ENCODE measurements at places on chromosomes 16 and 17. TPM values are rescaled to one million over a fixed set of nuclear protein-coding genes. Genes with fewer than 3 reads are reported as not detected.

HS3ST2 gene
- total RNA-seq, result 0.58 TPM

TTYH2 gene
- 17.9 TPM for total RNA-seq

C16orf82 gene
- not detected for total RNA-seq

PLK1 gene
- 0.58 TPM for total RNA-seq

TMEM101 gene
- total RNA-seq, result 10.7 TPM

SLC35G6 gene
- total RNA-seq, result not detected

KIF19 gene
- 0.58 TPM for total RNA-seq

TMC5 gene
- 7.2 TPM for total RNA-seq

FAM171A2 gene
- total RNA-seq, result not detected

GRCh38 chr17:80101011-80101945 is at the start of gene GAA:
TSS of gene GAA (plus strand) at chr17:80101581. CDS start at chr17:80104587, 3,006 bp downstream.
- DNase-seq, result peak; percentile 87
- peak within 1 kb of the TSS; percentile 78 for H3K27ac ChIP-seq
- peak within 1 kb of the TSS; percentile 71 for H3K4me3 ChIP-seq
- H3K27me3 ChIP-seq, result no peaks in the 10 kb centered on the region
- peaks cover 19% of the 10 kb centered on the region for H3K4me1 ChIP-seq

- no peak overlapping the region for H3K27ac ChIP-seq
- H3K36me3 ChIP-seq, result no peaks in the 10 kb centered on the region
- no peak overlapping the region for H3K4me3 ChIP-seq
- H3K4me1 ChIP-seq, result peaks cover 27% of the 10 kb centered on the region
- peak; percentile 39 for DNase-seq
These were observed 1.7 kb downstream of the RPRML start for GRCh38 chr17:46977348-46977747.

GRCh38 chr16:11985250-11985649 is 8.7 kb downstream of the SNX29 start:
- DNase-seq, result no peak
- no peaks in the 10 kb centered on the region for H3K27me3 ChIP-seq
- no peak overlapping the region for H3K27ac ChIP-seq
- H3K4me1 ChIP-seq, result no peaks in the 10 kb centered on the region
- H3K4me3 ChIP-seq, result no peak overlapping the region

DNA sequence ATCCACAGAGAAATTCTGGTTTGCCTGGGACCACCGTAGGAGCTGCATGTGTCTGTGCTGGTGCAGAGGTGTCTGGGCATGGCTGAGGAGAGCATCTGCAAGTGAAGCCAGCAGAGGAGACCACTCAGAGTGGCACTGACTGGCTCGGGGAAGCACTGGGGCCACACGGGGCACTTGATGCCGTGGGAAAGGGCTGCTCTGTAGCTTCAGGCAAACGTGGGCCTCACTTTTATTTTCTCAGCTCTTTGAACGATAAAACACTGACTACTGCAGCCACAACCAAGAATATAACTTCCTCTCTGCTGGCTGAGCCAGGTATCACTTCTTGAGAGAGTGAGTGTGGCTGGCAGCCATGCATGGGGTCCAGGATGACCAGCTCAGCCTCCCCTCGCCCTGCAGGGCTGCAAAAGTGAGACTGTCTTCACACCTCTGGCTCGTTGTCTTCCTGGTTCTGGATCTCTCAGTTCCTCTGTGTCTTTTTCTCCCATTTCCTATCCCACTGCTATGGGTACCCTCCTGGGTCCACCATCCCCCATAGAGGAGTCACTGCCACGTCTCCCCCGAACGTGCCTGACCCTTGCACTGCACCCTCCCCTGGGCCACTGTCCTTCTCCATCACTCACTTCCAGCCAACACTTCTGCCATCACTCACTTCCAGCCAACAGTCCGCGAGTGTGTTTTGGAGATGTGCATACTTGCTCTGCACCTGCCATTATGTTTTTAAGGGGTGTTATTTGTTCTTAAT is 201.4 kb upstream of the CHMP6 start:
- no peaks in the 10 kb centered on the region for H3K36me3 ChIP-seq
- DNase-seq, result no peak
- H3K27me3 ChIP-seq, result no peaks in the 10 kb centered on the region
- peaks cover 37% of the 10 kb centered on the region for H3K4me1 ChIP-seq

- peaks cover 38% of the 10 kb centered on the region for H3K4me1 ChIP-seq
- H3K36me3 ChIP-seq, result no peaks in the 10 kb centered on the region
- H3K27me3 ChIP-seq, result peaks cover 42% of the 10 kb centered on the region
- peak; percentile 69 for DNase-seq
- no peak overlapping the region for H3K4me3 ChIP-seq
These were observed 5.2 kb downstream of the CACNA1G start for GRCh38 chr17:50565402-50566350.

GRCh38 chr17:81545160-81545949 is 6.8 kb downstream of the FAAP100 start:
- DNase-seq, result no peak
- no peaks in the 10 kb centered on the region for H3K27me3 ChIP-seq
- no peak overlapping the region for H3K4me3 ChIP-seq
- H3K4me1 ChIP-seq, result no peaks in the 10 kb centered on the region
- no peak overlapping the region for H3K27ac ChIP-seq

DNA sequence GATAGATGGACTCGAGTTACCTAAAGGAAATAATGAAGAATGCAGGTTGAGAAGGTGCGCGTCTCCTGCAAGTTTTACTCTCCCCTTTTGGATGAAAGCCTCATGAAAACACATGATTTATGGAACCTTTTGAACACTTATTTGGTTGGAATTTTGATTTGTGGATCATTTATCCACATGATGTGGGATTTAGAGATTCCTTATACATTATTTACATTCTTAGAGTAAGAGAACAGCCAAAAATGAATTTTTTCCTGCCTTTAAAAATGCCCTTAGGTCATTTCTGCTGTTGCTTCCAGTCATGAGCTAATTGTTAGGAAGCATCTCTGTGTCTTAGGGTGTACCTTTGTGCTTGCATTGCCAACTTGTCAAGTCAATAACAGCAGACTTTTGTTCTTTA is 99.9 kb downstream of the RPTOR start:
- H3K4me1 ChIP-seq, result peaks cover 4% of the 10 kb centered on the region
- peaks cover 5% of the 10 kb centered on the region for H3K36me3 ChIP-seq
- no peaks in the 10 kb centered on the region for H3K27me3 ChIP-seq
- H3K27ac ChIP-seq, result no peak overlapping the region

GRCh38 chr16:48231727-48232492 is 12.2 kb upstream of the LONP2 start:
- H3K4me1 ChIP-seq, result no peaks in the 10 kb centered on the region
- no peak overlapping the region for H3K27ac ChIP-seq
- H3K4me3 ChIP-seq, result no peak overlapping the region
- no peaks in the 10 kb centered on the region for H3K36me3 ChIP-seq

DNA sequence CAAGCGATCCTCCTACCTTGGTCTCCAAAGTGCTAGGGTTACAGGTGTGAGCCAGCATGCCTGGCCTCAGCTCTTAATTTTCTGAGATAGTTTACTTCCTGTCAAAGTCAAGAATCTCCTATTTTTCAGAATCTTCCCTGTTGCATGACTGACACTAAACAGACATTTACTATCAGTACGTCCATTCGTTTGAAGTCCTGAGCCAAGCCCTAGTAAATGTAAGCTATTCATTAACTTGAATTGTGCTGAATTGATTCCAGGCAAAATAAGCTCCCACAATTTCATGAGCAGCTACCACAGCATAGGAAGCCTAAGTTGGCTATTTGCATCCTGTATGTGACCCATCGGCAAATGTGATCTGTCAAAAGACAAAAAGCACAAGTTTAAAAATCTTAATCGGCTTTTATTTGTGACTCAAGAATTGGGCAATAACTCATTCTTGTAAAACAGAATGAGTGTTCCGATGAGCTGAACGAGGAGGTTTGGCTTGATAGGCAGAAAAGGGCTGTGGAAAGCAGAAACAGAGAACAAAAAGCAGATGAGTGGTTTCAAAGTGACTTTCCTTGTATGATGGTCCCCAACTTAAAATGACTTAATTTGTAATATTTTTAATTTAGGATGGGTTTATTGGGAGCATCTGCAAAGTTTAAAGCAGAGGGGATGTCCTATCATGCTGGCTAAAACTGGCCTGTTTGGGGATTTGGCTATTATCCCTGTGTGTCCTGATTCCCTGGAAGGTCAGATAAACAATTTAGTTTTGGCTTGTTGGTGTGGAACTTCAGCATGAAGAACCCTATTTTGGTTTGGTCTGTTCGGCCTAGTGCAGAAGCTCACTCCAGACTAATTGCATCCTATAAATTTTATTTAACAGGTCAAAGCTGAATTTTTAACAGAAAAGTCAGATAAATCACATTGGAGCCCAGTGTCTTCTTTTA is 14.2 kb downstream of the RNF112 start:
- no peaks in the 10 kb centered on the region for H3K27me3 ChIP-seq
- no peak overlapping the region for H3K4me3 ChIP-seq
- no peaks in the 10 kb centered on the region for H3K36me3 ChIP-seq
- no peaks in the 10 kb centered on the region for H3K4me1 ChIP-seq

- peak; percentile 27 for DNase-seq
- H3K4me3 ChIP-seq, result no peak overlapping the region
- H3K4me1 ChIP-seq, result no peaks in the 10 kb centered on the region
These were observed 76.0 kb downstream of the METRNL start for GRCh38 chr17:83155128-83156121.

- H3K27ac ChIP-seq, result peak overlapping the region; percentile 98
- peak; percentile 47 for DNase-seq
- no peaks in the 10 kb centered on the region for H3K36me3 ChIP-seq
- peak overlapping the region; percentile 95 for H3K4me3 ChIP-seq
These were observed 2.9 kb downstream of the CMIP start for GRCh38 chr16:81447383-81448101.

DNA sequence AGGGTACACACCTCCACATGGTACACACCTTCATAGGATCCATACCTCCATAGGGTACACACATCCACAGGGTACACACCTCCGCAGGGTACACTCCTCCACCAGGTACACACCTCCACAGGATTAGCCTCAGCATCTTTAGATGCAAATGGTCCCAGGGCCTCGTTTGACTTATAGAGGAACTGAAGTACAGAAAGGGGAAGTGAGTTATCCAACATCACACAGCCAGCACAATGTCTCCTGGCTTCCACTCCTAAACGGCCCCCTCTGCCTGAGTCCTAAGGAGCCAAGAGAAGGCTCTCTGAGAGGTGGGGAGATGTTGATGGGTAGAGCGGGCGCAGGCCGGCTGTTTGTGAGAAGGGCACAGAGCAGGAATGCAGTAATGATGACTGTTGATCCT is 12.0 kb downstream of the FOXN1 start:
- no peak for DNase-seq
- no peak overlapping the region for H3K4me3 ChIP-seq
- no peaks in the 10 kb centered on the region for H3K27me3 ChIP-seq
- H3K36me3 ChIP-seq, result no peaks in the 10 kb centered on the region
- H3K27ac ChIP-seq, result no peak overlapping the region
- H3K4me1 ChIP-seq, result no peaks in the 10 kb centered on the region

DNA sequence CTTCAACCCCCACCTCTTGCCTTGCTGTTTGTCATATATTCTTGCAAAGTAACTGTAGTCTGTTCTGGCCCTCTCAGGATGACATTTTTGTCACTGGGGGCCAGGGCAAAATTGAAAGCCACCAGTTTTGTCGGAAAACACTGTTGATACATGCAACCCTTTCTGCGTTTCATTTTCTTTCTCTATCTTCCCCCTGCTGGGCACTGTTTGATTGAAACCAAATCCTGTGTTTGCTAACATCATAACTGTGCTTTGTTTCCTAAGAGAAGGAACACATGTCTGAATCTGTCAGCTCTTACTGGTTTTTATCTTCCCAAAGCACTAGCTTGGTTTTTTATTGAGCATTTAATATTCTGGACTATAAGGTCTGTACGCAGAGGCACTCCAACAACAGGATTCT is 11.7 kb upstream of the CPPED1 start:
- no peak overlapping the region for H3K27ac ChIP-seq
- DNase-seq, result no peak
- H3K36me3 ChIP-seq, result no peaks in the 10 kb centered on the region
- H3K4me1 ChIP-seq, result no peaks in the 10 kb centered on the region

- no peaks in the 10 kb centered on the region for H3K27me3 ChIP-seq
- H3K27ac ChIP-seq, result peak overlapping the region; percentile 82
- peak overlapping the region; percentile 92 for H3K4me3 ChIP-seq
- H3K36me3 ChIP-seq, result peaks cover 47% of the 10 kb centered on the region
- no peak for DNase-seq
These were observed 619 bp downstream of the NAT9 start for GRCh38 chr17:74775409-74776043.

DNA sequence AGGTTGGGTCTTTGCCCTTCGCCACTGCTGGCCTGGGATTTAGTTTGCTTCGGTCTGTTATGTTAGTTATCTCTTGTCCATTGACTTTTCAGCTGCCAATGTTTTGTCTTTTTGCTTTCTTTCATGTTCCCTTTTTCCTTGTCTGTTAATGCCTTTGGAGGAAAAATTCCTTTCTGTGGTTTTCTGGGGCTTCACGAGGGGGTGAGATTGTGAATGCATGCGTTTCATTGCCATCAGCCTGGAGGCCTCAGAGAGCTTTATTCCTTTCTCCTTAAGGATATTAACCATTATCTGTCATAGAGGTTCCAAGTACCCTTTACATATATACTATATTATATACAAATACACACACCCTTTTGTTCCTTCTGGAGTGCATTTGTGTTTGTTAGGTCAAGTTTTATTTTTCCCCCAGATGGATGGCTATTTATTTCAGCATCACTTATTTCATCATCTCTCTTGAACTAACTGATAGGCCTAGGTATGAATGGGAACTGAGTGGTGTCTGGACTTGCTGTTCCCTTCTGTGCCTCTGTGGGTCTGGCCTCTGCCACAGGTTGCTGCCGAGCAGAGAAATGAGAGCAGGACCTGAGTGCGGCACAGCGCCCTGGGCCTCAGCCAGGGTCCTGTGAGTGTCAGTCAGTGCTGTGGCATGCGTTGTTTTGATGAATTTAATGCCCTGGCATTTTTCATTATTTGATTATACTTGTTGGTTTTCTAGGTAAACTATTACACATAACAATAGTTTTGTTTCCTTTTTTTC is 193.4 kb downstream of the LGALS9B start:
- H3K4me1 ChIP-seq, result peaks cover 14% of the 10 kb centered on the region
- DNase-seq, result no peak
- no peaks in the 10 kb centered on the region for H3K27me3 ChIP-seq
- H3K36me3 ChIP-seq, result peaks cover 5% of the 10 kb centered on the region

DNA sequence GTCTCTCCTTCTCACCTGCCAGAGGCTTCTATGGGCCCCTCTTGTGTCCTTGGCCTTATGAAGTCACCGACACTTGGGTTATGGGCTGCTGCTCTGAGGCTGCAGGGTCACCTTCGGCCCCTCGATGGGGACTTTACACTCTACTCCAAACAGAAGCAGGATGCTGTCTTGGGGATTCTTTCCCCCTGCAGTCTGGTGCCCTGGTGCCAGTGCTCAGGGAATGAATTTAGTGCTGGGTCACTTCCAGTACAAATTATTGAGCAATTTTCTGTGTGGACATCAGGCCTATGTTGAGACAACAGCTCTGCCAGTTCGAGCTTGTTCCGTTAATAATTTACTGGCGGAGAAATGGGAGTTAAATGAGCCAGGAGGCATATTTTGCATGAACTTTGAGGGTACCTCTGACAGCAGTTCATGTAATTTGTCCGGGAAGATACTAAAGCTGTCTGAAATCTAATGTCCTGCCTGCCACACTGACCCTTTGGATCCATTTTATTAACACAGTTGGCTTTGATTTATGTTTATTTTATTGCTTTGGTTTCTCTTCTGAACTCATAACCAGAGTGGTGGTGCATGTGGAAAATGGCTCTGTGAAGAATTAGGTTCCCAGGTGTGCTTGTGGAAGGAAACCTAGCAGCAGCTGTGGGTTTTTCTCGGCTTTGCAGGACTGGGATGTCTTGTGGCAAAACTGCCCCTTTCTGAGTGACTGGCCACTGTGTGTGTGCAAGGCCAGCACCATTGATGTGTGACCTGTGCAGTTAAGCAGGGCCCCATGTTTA is 34.1 kb upstream of the DHX8 start:
- peak; percentile 47 for DNase-seq
- peaks cover 14% of the 10 kb centered on the region for H3K4me1 ChIP-seq
- H3K36me3 ChIP-seq, result no peaks in the 10 kb centered on the region

GRCh38 chr16:56482683-56483236 is 31.4 kb downstream of the OGFOD1 start:
- H3K27me3 ChIP-seq, result no peaks in the 10 kb centered on the region
- H3K27ac ChIP-seq, result no peak overlapping the region
- no peak overlapping the region for H3K4me3 ChIP-seq
- no peaks in the 10 kb centered on the region for H3K4me1 ChIP-seq
- peaks cover 82% of the 10 kb centered on the region for H3K36me3 ChIP-seq

All from stomach (tissue), 19 donors.